ENCODE measurements at places on chromosomes 4 and X.

DNA sequence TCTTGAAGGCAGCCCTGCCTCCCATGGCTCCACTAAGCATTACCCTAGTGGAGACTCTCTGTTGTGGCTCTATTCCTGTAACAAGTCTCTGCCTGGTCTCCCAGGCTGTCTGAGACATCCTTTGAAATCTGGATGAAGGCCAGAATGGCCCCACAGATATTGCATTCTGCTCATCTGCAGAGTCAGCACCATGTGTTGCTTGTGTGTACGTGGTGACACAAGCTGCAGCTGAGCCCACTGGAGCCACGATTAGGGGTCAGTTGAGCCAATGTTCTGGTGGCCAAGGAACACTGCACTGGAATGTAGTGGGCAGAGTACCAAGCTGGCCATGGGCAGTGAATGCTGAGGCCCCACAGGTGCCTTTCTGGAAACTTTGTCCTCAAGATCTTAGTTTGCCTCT, 29.2 kb downstream of the GRID2 start:
- no peak for DNase-seq

GRCh38 chr4:153418558-153418957, 47.6 kb upstream of the TMEM131L start:
- DNase-seq: no peak

DNA sequence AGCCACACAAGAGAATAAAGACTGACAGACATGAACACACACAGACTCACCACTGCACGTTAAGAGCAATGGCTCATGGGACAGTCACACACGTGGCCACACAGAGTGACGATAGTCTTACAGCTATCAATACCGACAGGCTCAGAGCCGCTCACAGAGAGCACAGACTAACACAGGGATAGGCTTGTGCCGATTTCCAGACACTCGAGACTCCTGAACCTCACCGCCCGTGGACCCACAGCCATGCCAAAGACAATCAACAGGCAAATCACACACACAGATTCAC, 716 bp upstream of the SLC38A5 start:
- no peak for DNase-seq

DNA sequence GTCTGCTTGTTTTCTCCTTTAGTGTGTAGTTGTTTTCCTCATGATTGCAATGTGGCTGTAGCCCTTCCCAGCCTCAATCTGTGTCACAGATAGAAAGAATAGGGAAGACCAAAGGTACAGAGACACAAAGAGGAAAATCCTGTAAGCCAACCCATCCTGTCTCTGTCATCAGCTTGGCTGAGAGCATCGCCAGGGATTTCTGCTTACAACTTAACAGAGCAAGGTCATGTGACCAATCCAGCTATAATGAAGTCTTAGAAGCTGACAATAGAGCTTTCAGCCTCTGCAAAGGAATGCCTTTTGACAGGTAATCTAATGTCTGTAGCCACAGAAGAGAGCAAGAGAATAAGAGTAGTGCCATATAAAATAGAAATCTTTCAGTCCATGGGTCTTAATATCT, 1598.0 kb upstream of the AGA start:
- DNase-seq: peak; percentile 64

DNA sequence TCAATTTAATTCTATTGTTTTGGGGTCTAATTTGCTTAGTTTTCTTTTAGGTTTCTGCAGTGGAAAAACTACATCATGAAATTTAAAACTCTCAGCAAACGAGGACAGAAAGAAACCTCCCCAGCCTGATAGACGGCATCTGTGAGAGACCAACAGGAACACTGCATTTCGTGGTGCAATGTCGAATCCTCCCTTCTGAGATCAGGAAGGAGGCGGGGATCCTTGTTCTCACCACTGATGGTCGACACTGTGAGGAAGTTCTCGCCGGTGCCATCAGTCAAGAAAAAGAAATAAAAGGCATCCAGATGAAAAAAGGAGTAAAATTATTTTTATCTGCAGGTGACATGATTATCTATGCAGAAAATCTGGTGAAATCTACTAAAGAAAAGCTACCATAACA, 16.5 kb downstream of the GAK start:
- no peak for DNase-seq

DNA sequence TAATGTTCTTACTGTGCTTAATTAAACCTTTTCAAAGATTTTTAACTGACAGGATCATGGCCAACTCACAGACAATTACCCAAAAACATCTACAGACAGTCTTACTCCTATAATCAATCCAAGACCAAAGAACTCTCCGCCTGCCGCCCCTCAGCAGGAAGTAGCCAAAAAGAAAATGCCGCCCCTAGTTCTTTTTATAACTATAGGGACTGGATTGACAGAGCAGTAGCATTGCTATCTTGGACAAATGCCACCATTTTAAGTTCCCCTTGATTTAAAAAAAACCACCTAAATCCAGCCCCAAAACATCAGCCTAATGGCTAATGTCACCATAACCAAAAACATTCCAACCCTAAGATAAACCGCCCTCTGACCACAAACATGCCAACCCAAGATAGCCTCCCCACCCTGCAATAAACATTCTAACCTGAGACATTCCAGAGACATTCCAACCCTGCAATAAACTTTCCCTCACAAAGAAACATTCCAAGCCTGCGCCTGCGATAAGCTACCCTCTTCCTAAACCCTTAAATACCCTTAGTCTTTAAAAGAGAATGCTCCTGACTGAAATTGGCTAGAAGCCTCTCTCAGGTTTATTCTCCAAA, 77.0 kb downstream of the COQ2 start:
- DNase-seq: no peak

DNA sequence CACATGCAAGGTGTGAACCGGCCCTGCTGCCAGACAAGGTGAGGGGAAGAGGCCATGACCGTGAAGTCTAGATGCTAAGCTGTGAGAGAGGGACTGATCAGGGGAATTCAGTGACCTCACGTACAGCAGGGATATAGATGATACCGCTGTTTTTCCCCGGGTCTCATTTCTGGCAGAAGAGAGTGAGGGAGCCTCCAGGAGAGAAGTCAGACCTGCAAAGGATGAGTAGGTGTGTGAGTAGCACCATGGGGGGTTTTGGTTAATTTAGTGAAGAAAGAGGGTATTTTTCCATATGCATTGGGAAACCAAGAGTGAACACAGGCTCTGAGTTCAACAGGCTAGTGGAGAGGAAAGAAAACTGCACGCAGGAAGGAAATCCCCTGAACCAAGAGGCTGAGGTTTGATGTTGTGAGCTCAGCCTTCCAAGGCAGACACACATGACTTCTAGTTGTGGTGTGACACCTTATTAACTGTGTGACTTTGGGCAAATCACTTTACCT, 127.6 kb upstream of the GATB start:
- DNase-seq: no peak

GRCh38 chr4:20341134-20341738, 89.5 kb downstream of the SLIT2 start:
- no peak for DNase-seq

DNA sequence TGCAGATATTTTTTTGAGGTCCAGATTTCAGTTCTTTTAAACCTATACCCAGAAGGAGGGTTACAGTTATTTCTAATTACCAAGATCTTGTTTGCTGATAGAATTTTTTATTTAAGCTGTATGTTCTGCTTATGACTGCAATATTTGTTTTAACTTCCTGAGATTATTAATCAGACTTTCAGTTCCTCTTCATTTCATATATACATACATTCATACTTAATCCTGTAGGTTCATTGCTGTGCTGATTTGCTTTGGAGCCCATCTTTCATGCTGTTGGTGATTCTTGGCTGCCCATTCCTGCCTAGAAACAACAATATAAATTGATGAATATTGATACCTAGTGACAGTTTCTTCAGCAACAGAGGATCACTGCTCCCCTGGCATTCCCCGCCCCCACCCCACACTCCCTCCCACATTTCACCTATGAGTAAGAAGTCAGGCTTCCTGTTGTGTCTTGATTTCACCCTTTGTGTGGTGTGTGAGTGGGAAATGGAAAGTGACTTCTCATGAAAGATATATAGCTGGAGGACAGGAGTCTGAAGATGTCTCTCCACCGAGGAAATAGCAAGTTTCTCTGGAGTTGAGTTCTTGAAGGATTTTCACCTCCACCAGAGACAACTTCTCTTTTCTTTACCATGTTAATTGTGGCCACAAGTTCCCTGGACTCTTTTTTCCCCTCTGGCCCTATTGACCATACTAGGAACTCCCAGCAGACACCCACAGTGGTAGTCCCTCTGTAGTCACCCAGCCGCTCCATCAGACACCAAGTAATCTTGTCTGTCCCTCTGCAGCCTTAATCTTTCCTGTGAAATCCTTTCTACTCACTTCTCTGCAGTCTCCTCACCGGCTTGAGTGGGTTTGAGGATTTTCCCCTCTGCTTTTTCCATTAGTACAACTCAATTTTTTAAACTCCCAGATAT, 118.4 kb downstream of the ASB9 start:
- no peak for DNase-seq

DNA sequence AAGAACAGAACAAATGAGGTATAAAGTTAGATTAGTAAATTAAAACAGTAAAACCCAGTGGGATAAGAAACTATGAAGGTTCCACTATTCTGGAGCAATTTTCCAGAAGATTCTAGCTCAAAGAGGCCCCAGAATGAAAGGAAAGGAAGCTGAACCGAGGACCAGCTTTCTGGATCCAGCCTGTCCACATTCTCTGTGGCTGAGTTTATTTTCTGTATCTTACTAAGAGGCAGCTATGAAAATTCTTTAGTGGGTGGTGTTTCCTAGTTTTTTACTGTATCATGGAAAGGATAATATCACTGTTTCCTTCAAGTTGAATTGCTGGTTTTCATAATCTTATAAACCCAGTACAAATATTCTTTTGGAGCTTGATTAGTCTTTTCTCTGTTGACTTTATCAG, 11.8 kb downstream of the DAPP1 start:
- DNase-seq: no peak

- DNase-seq: no peak
These were observed 105.5 kb upstream of the STK26 start for GRCh38 chrX:131917588-131917987.

DNA sequence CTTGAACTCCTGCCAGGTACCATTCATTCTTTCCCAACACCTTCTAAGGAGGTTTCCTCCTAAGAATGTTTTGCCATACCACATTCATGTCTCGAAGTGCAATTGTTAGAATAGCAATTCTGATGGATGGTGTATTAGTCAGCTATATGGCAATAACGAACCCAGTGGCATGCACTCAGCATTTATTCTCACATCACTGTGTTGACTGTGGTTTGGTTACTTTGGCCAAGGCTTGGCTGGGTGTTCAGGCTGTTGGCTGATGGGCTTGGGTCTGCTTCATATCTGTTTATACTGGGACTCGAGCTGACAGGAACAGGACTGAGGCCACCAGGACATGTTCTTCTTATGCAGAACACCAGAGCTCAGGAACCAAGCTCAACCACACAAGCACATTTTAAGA, 31.7 kb downstream of the PSAPL1 start:
- no peak for DNase-seq

DNA sequence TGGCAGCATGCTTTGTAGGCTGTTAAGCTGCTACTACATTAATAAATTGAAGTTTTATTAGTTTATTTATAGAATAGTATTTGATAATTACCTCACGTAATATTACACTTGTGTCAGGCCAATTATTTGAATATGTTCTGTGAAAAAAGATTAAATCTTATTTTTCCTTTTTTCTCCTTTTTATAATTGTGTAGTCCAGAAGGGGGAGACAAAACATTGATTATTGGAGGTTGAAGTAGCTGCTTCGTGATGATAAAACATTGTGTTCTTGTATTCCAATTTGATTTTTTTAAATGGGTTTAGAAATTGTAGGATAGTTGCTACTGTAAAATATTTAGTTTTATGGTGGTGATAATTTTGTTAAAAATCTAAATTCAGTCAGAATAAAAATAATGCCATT, 85.7 kb downstream of the DIAPH2 start:
- peak; percentile 17 for DNase-seq

DNA sequence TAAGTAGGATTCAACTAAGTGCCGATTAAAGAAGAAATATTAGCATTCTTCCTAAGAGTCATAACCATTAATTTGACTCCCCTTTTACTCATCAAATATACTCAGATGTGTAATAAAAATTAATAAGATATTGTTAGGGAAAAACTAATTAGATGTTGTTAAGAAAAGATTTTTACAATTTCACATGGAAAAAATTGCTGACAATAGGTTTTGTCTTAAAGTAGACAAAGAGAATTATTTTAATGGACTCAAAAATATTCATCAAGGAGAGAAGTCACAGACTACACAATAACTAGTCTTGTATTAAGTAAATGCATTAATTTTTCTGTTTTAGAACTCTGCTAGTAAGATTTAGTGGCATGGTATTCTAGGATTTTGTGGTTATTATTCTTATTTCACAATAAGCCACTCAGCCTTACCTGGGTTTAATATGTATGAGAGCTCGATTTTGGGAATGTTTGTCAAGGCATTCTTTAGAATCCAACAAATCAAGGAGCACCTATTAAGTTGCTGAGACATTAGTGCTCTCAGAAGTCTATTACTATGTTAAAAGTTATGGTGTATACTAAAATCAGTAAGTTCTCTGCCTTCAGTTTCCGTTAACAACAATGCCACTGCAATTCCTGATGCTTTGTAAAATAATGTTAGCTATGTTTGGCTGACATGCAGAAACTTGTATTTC, 110.2 kb upstream of the UGT8 start:
- no peak for DNase-seq

DNA sequence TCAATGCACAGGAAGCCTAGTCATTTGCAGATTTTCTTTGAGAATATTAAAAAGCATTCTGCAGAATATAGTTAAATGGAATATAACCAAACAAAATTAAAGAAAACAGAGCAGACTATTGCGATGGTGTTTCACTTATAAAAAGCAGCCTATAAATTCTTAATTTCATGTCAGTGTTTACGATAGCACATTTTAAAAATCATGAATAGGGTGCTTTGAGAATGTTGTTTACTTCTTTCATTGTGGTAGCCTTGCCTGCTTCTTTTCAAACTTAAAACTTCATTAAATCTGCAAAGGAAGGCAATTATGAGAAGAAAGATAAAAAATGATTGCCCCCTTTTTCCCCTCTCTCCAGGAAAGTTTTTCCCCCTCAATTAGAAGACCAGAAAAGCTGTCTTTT, 748.6 kb downstream of the CCSER1 start:
- no peak for DNase-seq

DNA sequence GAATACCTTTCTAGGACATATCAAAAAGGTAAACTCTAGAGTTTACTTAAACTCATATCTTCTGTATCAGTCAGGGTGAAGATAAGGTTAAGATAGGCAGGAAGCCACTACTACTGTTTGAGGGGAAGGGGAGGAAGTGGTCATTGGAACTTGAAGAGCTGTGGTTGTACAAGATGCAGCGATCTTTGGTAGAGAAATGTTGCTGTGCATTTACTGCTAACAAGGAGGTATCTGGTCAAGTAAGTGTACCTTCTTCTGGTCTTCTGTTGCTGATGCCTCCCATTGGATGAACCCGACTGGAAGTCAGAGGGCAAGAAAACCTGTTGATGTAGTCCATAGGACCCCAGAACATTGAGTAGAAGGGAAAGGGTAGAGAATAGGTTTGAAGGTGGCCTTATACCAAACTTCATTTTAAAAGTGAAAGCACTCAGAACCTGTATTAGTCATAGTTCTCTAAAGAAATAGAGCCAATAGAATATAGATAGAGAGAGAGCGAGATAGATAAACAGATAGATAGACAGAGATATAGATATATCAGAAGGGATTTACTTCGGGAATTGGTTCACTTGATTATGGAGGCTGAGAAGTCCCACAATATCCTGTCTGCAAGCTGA, 47.9 kb upstream of the TSPAN5 start:
- no peak for DNase-seq

Data from neural progenitor cell (in vitro differentiated cells).